Fibroblast of skin of right biceps (primary cell): ENCODE measurements at places on chromosomes 7 and 10.

DNA sequence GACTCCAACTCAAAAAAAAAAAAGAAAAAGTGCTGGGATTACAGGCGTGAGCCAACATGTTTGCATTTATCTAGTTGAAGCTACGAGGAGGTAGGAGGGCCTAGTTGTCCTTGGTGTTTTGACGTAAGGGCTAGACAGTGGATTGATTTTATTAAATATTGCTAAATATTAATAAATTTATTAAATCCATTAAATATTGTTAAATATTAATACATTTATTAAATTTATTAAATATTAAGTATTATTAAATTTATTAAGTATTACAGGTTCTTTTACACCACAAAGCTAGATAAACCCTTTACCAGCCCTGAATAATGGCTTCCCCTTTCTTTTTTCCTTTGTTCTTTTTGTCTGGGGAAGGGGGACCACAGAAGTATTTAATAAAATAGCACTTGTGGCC is 47.5 kb upstream of the TMEM248 start:
- DNase-seq: no peak

- DNase-seq: no peak
Observed at GRCh38 chr10:84292502-84292901, 35.9 kb upstream of the CCSER2 start.

DNA sequence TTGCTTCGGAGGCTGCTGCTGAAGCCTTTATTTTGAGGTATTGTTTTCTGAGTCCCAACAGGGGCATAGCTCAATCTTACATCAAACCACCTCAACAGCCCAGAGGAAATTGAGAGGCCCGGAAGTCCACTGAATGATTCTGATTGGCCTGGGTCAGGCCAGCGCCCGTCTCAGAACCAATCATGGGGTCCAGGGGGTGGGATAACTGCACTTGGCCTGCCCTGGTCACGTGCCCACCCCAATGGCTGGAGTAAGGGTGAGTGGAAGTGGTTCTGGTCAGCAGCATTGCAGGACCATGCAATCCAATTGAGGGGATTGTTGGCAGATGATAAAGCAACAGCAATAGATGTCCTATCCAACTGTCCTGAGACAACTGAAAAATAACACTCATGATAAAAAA is 190.6 kb downstream of the HERPUD2 start:
- no peak for DNase-seq

GRCh38 chr7:42671627-42672026 is 240.2 kb downstream of the C7orf25 start:
- peak; percentile 75 for DNase-seq
